ENCODE measurements at places on chromosomes 5 and 9.

DNA sequence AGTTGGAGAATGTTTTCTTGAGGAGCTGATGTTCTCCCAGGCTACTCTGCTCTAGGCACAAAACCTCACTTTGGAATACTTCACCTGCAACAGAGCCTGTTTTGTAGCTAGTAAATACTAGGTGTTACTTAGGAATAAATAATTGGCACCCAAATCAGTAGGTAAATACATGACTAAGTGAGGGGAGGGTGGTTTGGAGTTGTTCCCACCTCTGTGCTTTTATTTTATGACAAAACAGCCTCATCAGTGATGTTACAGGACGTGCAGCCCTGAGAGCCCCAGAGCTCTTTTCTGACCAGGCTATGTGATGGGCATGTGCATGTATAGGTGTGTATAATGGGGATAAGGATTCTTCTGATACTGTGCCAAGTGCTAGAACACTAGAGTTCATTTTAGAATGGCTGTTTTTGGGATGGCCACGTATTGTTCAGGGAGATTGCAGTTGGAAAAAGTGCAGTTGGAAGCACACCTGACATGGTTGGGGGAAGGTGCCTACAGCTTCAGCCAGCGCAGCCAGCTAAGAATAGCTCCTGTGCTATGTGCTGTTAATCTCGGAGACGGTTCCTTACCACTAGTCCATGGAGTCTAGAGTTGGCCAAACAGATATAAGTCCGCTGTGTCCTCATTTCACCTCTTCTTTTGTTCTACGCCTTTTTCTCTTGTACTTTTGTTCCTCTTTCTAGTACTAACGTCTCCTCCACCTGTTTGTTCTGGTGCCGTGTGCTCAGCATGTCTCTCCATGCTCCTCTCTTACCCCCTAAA, 284.7 kb downstream of the FANCC start:
- DNase-seq, result no peak

- DNase-seq, result no peak
Observed at GRCh38 chr5:61683148-61683547, 351.1 kb downstream of the ZSWIM6 start.

DNA sequence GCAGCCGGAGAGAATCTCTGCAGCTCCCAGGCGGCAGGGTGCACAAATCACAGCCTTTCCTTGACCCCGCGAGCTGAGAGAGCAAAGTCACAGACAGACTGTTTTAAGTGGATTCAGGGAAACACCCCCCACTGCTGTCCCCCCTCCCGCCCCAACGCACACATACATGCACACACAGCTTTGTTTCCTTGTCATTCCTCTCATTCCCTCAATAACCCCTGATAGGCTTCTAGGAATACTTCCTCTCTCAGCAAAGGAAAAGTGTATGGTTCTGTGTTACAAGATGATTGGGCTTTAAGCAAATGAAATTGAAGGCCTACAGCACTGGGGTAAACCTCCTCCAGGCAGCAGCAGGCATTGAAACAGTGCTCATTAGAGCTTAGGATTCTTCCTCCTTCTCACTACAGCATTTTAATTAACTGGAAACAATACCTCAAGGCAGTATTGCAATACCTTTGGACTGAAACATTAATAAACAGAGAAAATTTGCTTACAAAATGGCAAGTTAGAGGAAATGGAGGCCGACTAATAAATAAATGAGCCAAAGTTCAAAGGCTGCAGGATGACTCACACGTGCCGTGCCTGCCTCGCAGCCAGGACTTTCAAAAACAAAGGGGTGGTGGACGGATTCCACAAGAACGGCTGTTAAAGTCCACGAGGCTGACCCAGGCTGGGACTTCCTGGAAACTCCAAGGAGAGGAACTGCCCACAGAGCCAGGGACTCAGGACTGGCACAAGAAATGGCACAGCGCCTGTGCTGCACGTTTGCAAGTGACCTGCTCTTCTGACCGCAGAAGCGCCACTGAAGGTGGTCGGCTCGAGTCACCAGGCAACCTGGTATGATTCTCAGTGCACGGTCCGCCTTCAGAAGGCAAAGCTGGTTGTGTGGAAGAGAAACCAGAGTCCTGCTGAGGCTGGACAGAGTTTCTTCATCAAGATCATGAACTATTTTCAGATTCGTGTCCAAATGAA, 236.2 kb downstream of the SYK start:
- no peak for DNase-seq

GRCh38 chr9:133368249-133368881, 7.5 kb downstream of the SURF4 start:
- DNase-seq, result no peak

GRCh38 chr9:13330396-13331004, 51.0 kb upstream of the MPDZ start:
- no peak for DNase-seq

GRCh38 chr9:101354765-101355708, 29.8 kb downstream of the BAAT start:
- no peak for DNase-seq

GRCh38 chr5:123209502-123210027, 120.5 kb downstream of the PRDM6 start:
- no peak for DNase-seq
